Stimulated activated CD8-positive, alpha-beta memory T cell treated with anti-CD3 and anti-CD28 coated beads, Interleukin-15, amount 100 ng/mL, for 4 hours (primary cell): ENCODE measurements at places on chromosomes 11 and 22.

DNA sequence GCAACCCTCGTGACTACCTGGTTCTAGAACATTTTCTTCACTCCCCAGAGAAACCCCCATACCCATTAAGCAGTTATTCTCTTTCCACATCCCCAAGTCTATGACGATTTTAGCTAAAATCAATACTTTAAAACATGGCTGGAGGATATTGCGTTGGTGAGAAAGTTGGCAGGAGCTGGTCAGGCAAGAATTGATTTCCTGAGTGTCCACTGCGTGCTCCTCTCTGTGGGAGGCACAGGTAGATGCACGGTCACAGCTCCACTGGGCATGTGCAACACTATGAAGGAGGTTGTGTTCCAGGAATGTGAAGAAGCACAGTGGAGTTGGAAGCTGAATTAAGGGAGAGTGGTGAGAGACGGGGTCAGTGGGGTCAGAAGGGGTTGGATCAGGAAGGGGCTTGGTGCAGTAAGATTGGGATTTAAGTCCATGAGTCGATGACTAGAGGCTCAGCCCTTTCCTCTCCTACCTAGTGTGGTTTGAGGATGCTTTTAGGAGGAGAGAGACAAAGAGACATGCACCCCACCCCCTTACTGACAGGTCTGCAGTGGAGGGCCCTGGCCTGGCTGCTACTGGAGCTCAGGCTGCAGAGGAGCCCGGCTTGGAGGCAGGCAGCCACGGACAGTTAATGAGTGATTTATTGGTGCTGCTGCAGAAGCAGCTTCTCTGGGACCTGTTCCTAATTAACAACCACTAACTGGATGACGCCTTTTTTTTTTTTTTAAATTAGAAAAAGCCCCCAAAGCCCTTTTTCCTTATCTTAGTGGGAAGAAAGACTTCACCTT lies 395.6 kb downstream of the TENM4 start:
- DNase-seq: no peak

GRCh38 chr11:30282289-30282631 lies 40.6 kb upstream of the ARL14EP start:
- no peak for DNase-seq

DNA sequence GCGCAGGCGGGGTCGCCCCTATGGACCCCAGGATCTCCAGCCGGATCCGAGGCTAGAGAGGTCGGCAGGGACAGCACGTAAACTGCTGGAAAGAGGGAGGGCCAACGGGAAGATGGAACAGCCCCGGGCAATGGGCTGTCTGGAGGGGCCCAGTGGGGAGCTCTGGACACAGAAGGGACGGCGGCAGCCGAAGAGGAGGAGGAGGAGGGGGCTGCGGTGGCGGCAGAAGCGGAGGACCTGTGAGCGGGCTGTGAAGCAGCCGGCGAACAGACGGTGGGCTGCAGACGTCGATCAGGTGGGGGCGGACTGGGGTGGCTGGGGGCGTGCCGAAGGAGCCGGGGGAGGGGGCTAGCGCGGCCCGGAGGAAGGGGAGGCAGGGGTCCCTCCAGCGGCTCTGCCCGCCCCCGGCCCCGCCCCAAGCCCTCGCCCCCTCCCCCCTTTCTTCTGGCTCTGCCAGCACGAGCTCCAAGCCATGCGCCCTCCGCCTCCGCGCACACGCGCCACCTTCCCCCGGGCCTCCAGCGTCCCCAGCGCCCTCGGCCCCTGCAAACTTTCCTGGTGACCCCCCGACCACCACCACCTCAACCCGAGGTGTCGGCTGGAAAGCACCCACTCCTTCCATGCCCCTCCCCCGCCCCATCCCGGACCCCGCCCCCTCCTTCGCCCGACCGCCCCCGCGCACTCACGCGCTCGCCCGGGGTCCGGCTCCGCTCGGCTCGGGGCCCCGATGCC lies 432 bp downstream of the TNKS1BP1 start:
- no peak for DNase-seq

DNA sequence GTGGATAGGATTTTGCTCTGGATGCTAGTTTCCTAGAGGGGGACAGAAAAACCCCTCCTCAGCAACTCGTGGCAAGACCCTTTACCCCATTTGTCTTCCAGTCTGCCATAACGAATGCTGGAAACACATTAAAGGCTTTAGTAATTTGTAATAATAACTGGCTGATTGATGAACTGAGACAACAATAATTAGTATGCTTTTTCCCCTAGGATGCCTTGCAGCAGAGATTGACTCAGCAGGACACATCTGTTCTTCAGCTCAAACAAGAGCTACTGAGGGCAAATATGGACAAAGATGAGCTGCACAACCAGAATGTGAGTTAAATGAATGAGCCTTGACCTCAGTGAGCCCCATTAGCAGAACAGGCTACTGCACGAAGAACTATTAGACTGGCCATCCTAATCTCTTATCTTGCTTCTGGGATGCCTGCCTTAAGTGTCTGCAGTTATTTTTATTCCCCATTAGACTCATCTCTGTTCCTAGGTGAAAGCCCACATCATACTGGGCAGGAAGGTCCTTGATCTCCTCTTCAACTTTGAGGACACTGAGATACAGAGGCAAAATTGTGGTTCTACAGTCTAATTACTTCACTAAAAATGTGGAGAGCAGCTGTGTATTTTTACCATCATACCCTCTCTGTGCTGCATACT lies 32.9 kb upstream of the DLAT start:
- DNase-seq: no peak

DNA sequence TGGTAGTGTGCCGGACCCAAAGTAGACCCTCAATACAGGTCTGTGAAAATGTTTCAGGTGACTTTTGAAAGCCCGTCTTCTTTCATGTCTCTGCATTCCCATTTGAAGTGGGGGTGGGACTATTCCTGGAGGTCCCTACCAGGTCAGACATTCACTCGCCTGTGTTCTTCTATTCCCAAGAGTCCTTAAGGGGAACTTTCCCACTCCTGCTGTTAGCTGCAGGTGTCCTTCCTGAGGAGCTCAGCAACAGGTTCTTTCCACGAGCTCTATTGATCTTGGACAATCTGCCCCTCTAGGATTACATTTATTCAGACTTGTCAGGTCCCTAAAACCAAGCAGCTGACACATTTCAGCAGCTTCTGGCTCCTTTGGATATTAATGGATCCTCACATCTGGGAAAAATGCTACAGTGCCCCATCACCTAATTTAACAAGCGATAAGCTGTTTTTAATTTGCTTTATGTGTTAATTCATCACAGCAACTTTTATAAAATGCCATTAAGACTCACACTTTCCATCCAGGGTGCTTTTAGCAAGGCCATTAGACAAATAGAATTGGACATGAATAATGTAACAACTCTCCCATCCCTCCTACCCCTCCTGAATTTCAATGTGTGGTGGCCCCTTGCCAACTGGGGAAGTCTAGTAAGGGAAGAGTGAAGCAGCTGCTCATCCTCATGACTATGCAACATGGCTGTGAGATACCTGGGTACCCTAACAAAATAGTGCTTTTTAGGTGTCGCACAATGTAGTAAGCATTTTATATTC lies 259.5 kb upstream of the CCDC90B start:
- DNase-seq: no peak

- DNase-seq: no peak
Observed at GRCh38 chr11:64224151-64224890, 1.7 kb downstream of the TRPT1 start.

DNA sequence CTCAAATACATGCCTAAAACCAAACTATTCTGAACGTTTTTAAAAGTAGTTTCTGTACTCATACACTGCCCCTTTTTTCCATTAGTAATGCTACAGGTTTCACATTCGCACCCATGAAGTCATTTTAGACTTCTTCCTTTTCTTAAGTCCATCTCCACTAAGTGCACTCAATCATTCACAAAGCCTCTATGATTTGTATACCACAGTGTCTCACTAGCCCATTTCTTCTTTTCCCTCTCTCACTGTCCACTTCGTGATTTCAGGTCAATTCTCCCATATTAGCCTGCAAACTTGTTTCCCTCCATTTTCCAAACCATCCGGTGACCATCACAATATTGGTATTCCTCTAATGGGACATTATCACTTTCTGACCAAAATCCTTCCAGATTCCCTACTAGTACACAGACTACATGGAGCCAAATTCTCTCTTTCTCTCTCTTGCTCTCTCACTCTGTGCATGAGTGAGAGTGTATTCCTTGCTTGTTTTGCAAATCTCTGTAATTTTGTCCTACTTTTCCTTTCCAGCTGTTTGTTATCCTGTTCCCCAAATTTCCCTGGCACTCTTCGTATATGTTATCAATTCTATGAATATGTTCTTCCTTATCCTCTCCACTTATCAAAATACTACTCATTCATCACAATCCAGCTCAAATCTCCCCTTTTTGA lies 3.4 kb upstream of the ZC3H12C start:
- no peak for DNase-seq

DNA sequence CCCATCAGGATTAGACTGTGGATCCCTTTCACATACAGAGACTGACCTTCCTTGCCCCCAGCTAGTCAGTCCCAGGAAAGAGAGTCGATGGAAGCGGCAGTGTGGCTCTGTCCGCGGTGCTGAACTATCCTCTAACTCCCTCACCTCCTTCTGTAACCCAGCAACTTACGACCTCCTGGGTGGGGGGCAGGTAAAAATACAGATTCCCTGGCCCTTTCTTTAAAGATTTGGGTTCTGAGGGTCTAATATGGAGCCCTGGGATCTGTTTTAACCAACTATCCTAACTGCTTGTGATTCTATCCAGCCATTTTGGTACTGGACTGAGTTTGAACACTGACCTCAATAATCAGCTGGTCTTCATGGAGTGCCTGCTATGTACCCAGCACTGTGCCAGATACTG lies 23.2 kb downstream of the MFNG start:
- no peak for DNase-seq

DNA sequence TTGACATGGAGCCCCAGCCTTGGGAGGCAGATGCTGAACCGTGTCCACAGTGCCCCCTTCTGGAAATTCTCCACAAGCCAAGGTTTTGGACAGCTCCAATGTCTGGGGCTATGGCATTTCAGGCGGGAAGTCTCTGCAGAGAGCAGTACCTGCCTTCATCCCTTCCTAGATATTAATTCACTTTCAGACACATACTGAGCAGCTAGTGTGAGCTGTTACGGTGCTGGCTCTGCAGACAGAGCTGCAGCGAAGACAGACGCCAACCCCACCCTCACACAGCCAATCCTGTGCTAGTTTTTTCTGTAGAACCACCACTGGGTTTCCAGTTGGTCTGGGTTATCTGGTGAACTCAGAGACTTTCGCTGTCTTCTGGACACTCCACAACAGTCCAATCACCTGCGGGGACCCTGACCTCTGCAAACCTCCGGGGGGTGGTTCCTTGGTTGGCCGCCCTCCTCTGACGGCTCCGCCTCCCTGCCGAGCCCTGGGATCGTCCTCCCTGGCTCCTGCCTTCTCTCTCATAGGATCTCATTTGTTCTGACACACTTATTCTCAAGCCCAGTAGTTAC lies 9.1 kb downstream of the LMF2 start:
- DNase-seq: peak; percentile 29

- DNase-seq: no peak
Observed at GRCh38 chr22:43969021-43969878, 14.0 kb downstream of the SAMM50 start.

- DNase-seq: no peak
Observed at GRCh38 chr11:76759092-76759491, 24.1 kb upstream of the TSKU start.

GRCh38 chr22:45312856-45313255 lies 3.1 kb downstream of the FAM118A start:
- DNase-seq: no peak

GRCh38 chr22:48607901-48608662 lies 1219.6 kb downstream of the BRD1 start:
- DNase-seq: no peak

DNA sequence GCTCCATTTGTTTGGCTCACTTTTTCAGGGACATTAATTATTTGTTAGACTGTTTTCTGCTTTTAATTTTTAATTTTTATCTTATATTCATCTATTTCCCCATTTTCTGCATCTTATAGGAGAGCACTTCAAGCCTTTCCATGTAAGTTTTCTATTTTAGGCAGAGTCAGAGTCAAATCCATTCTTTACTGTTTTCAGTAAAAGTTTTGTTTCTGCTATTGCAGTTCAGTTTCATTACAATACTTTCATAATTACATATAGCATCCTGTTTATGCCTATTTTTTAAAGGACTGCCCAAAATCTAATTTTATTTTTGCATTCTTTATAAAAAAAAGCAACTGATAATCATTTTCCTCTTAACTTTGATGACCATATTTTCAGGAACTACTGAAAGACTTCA lies 3.8 kb upstream of the OR10A5 start:
- no peak for DNase-seq

DNA sequence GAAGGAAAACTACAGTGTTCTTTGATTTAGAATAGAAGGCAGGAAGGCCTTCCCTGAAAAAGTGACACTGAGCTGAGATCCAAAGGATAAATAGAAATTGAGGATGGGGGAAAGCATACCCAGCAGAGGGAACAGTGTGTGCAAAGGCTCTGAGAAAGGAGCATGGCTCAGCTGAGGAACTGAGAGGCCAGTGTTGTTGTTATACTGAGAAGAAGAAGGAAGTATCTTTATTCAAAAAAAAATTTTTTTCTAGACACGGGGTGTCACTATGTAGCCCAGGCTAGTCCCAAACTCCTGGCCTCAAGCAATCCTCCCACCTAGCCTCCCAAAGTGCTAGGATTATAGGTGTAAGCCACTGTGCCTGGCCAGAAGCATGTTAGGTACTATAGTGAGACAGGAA lies 3.5 kb upstream of the PIK3C2A start:
- no peak for DNase-seq

GRCh38 chr11:90243534-90243933 lies 20.7 kb upstream of the CHORDC1 start:
- no peak for DNase-seq

GRCh38 chr11:119029069-119029339 lies 1.7 kb downstream of the SLC37A4 start:
- no peak for DNase-seq

- DNase-seq: no peak
Observed at GRCh38 chr11:118921929-118922744, 3.6 kb downstream of the BCL9L start.

DNA sequence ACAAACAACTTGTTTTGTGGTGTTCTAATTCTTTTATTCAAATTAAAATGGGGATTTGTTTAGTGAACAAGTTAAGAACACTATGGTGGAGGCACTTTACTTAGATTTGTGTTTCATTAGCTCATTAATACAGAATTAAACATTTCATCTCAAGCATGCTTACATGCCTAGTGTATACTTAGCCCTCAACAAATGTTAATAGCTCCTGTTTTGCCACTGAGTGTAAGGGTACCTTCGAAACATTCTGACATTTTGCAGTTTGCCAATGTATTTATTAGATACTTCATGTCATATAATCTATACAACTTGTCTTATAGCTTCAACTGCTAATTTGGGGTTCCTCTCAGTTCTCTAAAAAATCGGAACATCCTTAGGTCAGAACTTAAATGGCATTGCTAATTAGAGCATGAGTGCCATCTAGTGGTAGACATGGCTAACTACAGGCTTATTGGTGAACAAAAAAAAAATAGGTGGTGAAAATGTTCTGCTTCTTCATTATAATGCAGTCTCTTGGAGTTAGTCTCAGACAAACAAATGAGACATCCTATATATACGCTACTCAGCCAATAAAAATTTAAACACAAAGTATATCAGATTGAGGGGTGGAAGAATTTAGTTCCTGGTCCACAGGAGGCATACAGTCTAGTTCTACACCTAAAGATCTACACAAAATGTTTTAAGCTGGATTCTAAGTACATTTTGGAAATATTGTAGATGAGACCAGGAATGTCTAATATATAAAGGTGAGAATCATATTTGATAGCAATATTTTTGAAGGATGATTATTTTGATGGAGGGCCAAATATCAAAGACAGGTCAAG lies 4.9 kb upstream of the CNTN5 start:
- DNase-seq: no peak

GRCh38 chr22:19732403-19733113 lies 9.2 kb downstream of the GP1BB start:
- DNase-seq: no peak
